ENCODE measurements at places on chromosomes 6 and 20.

DNA sequence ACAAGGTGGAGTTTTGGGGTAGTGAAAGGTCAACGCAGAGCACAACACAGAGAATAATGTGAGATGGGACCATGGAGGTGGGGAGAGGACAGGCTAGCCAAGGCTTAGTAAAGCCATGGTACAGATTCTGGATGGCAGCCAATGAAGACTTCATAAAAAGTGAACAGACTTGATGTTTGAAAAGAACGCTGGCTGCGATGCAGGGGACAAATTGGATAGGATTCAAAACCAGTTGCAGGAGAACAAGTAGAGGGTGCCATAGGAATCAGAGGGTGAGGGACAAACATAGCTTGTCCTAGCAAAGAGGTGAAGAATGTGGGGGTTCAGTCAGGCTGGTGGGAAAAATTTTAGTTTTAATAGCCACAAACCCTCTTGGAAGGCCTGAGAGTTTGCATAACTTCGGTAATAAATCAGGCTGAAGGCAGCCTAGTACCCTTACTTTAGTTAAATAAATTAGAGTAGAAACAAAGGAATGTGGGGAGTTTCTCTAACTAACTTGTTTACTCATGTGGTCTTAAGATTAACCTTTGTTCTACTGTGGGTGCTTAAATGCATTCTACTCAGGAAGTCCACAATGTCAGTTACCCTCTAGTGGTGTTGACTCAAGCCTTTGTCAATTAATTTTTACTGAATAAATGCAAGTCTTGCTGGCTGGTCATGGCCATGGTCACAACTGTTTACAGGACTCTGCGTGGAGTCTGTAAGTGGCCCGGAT, 216.4 kb downstream of the C6orf118 start:
- DNase-seq = no peak

GRCh38 chr6:116691154-116691553, 10.1 kb downstream of the KPNA5 start:
- no peak for DNase-seq

- DNase-seq = no peak
These were observed 146.0 kb downstream of the EYA2 start for GRCh38 chr20:47040506-47041125.

DNA sequence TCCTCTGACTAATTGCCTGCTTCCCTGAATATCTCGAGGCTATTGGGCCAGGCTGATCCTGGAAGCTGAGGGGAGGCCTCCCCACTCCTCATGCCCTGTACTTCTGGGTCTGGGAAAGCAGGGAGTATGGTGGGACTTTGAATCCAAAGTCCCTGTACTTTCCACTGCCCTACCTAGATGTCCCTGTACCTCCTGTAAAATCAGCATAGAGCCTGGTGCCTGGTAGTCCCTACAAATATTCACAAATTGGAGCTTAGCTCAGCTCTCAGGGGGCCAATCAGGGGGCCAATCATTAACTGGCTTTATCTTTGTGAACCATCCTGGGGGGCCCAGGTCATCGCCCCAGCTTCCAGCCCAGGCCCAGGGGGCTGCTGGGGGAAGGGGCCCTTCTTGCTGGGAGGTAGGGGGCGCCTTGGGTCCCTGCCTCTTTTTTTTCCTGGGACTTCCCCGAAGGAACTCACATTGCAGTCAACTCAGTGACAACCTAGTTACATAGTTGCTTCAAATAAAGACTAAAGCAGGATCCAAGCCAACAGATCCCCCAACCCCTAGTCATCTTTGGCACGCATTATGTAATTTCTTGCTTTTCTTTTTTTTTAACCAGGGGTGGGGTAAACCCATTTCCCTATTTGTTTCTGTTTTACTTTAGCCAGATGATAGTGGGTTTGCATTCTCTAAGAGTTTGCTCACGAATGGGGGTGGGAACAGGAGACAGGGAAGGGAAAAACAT, 6.9 kb upstream of the VEGFA start:
- DNase-seq = no peak

- DNase-seq = no peak
These were observed 6.8 kb upstream of the RIPK1 start for GRCh38 chr6:3061501-3061941.

DNA sequence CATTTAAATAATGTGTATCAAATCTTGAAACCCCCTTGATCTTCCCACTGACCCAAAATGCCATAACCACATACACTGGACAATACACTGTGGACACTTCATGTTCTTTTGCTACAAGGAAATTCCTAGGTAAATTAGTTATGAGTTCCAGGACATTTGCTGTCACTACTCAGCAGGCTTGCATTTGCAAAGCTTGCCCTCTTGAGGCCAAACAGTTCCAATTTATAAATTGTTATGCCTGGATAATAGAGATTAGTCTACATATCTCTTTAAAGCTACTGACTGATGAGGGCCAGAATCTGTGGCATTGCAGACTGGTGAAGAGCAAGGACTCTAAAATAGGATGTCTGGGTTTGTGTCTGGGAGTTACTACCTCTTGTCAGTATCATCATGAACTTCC, 17.4 kb upstream of the RAB32 start:
- no peak for DNase-seq

GRCh38 chr6:136926383-136926782, 4.3 kb downstream of the SLC35D3 start:
- DNase-seq = no peak

DNA sequence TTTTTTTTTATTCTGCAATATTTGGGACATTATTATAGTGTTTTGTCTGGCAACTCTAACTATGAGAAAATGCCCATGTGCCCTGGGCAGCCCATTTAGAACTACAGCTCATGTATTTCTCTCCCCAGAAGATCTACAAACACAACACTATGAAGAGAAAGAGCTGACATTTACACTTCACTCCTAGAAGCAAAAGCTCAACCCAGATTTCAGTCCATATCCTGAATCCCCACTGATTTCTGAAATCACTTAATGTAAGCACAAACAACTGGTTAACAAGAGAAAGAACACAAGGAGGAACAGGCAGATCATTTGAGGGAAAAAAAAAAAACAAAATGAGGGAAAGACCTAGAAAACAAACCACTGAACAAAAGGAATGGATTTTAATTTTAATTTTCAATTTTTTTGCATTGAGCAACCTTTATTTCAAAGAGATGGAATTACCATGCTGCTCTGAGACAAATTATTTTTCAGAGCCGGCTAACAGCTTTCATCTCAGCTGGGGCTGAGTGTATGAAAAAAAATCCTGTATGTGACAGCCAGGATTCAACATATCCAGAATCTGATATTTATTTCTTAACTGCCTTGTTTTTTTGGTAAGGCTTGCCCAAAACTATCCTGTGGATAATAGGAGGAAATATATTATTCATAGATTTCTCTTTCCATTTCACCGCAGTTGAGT, 32.5 kb downstream of the KIAA0319 start:
- DNase-seq = no peak

GRCh38 chr20:51034476-51034875, 11.6 kb upstream of the KCNG1 start:
- DNase-seq = no peak
